Activated CD4-positive, alpha-beta T cell treated with anti-CD3 and anti-CD28 coated beads for 1 hour (primary cell): ENCODE measurements at places on chromosomes 11 and 22.

- DNase-seq = no peak
Observed at GRCh38 chr11:63536669-63537292, at the start of gene PLAAT4. TSS of gene PLAAT4 (plus strand) at chr11:63536808. CDS start at chr11:63536869, 61 bp downstream.

DNA sequence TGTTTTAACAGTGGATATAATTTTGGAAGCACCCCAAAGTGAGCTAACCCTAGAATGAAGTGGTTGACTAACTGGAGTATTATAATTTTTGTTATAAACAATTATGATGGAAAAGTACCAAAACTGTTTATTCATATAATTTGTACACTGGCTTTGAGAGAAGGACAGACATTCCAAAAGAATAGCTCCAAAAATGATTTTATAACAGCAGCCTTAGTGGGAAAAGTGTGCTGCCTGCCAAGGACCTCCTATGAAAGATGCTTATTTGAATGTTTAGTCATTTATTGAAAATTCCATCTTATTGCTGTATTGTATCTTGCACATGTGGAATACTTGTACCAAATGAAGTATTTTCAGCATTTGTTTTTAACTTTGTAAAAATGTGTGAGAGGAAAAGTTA lies 169.8 kb downstream of the GUCY1A2 start:
- DNase-seq = no peak

DNA sequence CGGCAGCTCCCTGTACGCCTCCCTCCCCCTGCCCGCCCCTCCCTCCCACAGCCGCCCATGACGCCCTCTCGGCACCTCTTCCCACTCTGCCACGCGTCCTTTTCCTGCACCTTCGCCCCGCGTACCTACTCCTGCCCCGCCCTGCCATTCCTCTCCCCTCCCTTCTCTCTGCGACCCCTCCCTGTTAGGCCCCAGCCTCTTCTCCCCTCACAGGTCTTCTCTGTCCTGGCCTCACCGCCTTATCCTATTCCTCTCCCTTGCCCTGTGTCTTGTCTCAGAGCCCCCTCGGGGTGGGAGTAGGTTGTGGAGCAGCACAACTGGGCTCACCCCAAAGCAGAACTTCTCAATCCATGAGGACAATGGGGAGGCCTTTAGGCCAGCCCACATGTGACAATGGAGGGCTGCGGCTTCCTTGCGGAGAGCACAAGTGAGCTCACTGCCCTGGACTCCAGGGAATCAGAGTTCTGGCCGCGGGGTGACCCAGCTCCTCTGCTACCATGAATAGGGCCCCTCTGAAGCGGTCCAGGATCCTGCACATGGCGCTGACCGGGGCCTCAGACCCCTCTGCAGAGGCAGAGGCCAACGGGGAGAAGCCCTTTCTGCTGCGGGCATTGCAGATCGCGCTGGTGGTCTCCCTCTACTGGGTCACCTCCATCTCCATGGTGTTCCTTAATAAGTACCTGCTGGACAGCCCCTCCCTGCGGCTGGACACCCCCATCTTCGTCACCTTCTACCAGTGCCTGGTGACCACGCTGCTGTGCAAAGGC lies 539 bp downstream of the SLC35C1 start:
- DNase-seq = no peak

GRCh38 chr11:62787005-62787759 lies at the start of gene TMEM179B:
TSS of gene TMEM179B (plus strand) at chr11:62787402. CDS start at chr11:62787432, 30 bp downstream.
- peak; percentile 95 for DNase-seq

GRCh38 chr11:47503227-47503626 lies 49.7 kb downstream of the CELF1 start:
- DNase-seq = no peak
